ENCODE measurements at places on chromosomes 5 and 9.
A peak's percentile ranks its signal among the peaks of the same experiment; 100 is the strongest.

DNA sequence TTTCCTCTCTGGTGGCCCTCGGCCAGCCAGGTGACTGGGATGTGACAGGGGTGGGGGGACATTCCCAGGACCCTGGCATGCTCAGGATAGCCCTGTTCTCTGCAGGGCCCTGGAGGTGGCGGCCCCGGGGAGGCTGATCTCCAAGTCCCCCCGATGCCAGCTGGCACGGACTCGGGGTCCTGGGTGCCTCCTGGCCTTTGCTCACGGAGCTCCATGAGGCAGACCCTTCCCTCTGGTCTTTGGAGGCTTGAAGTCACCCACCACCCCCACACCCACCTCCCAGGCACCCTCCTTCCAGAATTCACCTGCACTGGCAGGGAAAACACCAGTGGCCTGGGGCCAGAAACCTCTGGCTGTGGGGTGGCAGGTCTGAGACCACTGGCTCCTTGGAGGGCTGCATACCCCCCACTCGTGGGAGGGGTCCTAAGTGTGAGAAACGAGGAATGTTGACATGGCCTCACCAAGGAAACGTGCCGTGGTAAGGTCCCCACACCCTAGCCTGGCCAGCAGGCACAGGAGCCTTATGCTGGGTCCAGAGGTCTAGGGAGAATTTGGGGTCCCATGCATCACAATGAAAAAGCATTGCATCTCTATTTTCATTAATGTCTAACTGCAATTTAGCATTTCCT lies 130.8 kb upstream of the FAM120A start:
- DNase-seq = no peak

GRCh38 chr5:14766584-14766983 lies 102.1 kb downstream of the OTULIN start:
- no peak for DNase-seq

- DNase-seq = no peak
Measured at GRCh38 chr9:97384406-97385262, 27.3 kb upstream of the TDRD7 start.

- no peak for DNase-seq
Measured at GRCh38 chr5:107484281-107484680, 186.5 kb downstream of the EFNA5 start.

DNA sequence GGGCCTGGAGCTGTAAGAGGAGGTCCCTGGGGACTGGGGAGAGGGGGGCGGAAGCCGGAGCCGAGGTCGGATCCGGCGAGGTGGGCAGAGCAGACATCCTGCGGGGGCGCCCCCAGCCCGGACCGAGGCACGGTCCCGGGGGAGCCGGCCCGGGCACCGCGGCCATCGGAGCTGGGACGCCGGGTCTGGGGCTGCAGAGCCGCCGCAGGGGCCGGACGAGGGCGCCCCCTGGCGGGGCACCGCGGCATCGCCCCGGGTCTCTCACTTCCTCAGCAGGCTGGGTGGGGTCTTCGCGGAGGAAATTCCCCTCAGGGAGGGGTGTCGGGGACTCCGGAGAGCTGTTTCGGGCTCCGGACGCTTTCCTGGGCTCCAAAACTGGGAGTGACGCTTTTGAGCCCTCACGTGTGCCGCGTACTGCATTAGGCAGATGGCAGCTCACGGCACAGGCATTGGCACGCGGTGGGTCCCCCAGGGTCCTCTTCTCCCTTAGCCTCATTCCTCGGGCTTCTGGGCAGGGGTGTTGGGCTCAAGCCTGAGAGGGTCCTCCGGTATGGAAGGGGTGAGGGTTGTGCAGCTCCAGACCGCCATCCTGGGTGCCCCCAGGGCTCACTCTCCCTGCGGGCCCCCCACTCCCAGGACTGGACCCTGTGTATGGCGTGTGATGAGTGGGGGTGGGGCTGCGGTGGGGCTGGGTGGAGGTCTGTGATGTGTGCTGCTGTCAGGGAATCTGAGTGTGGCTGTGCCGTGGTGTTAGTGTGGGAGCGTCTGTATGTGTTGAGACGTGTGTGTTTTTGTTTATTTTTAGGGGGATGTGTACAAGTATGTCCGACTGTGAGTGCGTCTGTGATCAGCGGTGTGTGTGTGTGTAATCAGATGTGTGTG lies 29.6 kb downstream of the LHX2 start:
- no peak for DNase-seq

DNA sequence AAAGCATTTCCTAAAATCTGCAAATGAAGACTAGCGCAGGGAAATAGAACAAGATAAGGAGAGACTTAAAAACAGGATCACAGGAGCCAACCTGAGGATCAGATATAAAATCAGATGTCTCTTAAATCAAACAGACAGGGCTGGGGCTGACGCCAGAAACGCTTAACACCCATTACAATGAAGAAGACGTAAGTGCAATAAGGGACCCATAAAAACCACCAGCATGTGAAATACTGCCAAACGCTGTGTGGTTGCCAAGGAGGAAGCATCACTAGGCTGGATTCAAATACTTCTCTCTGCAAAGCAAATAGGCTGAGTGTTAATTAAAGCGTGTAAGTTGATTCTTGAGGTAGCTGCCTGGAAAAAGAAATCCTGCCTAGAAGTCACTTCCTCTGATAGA lies 74.4 kb upstream of the ATP10B start:
- DNase-seq = no peak

- no peak for DNase-seq
Measured at GRCh38 chr9:133470988-133471387, 7.9 kb downstream of the SLC2A6 start.

GRCh38 chr9:78188594-78188993 lies 47.3 kb upstream of the CEP78 start:
- no peak for DNase-seq

DNA sequence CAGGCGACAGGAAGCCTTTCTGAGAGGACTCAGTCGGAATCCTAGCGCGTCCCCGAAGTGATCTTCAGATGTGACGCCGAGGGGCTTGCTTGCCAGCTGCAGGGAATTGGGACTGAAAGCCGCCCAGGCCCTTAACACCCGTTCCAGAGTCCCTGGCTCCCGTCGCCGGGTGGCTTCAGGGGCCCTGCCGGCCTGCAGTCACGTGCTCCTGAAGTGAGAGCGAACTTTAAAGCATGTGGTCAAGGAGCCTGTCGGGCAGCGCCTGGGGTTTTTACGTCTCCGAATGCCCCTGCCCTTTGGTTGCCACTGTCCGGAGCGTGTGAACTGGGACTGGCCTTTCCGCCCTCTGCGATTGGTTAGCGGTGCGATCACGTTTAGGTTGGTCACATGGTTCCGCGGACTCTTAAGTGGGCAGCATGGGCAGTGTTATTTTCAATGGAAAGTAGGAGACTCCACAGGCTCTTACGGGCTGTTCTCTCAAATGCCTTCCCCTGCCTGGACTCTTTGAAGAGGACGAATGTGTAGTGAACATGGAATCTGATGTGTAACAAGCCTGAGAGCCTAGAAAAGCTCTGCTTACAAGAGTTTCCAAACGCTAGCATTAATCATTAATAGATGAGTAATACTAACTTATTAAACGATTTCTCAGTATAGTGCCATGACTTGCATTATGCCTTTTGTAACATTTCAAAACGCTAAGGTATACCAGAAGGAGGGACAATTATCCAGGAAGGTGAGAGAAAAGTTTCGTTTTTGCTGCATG lies 1.9 kb downstream of the VLDLR start:
- DNase-seq = no peak

DNA sequence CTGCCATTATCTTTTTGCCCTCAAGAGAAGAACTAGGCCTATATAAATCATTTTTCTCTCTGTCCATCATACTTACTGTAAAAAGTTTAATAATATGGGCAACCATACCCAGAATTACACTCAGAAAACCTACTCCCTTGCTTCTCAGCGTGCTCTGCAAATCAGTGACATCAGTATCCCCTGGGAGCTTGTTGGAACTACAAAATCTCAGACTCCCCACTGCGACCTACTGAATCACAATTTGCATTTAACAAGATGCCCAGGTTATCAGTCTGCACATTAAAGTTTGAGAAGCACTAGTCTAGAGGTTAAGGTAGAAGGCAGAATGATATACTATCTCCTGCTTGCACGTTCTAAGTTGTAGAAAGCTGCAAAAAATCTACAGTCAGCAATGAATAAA lies 127.2 kb downstream of the MLLT3 start:
- DNase-seq = no peak

DNA sequence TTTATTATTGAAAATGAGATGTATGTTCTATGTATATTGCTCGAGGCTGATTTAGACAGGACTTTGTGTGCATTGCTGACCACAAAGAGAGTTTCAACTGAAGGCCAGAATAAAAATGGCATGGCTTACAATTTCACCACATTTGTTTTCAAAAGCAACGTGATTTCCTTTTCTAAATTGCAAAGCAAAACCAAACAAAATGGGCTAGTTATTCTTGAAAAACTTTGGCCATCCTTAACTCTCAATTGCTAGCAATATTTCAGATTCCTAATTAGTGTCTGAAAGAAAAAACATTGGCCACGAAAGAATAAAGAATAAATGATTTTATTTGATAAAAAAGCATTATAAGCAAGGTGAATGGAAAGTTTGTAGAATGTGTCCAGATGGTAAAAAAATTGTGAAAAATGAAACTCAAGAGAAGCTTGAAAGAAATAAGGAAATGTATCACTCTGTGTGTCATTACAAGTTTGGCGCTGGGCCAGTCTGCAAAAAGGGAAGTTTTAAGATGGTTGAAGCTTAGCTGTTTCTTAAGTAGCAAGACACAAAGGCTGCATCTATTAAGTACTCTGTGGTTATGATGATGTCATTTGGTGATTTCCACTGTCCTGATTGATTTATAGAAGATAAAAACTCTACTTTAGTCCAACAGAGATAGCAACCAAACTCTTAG lies 89.2 kb upstream of the PRLR start:
- DNase-seq = peak; percentile 9

DNA sequence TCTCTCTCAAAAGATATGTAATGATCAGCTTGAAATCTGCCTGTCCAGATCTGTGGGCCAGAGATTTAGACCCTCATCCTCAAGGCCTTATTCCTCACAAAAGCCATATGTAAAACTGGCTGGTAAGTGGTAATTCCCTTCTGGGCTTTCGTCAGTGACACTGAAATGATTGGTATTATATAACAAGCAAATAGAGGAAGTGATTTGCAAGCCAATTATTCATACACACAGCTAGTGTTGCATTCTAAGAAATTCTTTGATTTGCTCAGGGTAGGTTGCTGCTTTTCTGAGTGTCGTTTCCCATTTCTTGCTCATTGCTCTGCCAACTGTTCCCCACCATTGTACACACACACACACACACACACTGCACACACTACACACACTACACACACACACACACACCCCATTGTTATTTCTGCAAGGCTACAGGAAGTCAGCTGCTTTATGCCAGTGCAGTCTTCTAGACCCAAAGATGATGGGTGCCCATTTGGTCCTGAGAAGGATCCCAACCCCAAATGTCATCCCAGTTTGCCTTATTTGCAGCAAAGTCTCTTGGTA lies 76.8 kb downstream of the PRLR start:
- no peak for DNase-seq

GRCh38 chr5:129672006-129672405 lies 75.9 kb upstream of the MINAR2 start:
- DNase-seq = no peak

GRCh38 chr5:167001246-167001645 lies 1290.2 kb upstream of the WWC1 start:
- DNase-seq = no peak

DNA sequence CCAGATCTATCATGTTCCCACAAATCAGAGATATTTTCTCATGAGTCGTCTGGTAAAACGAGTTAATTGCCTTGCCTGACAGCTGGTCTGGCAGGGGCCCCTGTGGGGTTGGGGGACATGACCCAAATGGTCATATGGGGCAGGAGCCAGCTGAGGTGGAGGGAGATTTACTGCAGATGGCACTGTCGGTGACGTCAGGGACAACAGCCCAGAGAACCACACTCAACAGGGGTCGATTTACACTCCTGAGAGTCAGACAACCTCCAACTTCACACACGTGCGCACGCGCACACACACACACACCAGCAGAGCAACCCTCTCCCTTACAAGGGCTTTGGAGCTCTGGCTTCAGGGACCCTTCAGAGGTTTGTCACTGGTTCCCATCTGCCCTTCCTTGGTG lies 23.4 kb upstream of the GABRP start:
- DNase-seq = no peak

DNA sequence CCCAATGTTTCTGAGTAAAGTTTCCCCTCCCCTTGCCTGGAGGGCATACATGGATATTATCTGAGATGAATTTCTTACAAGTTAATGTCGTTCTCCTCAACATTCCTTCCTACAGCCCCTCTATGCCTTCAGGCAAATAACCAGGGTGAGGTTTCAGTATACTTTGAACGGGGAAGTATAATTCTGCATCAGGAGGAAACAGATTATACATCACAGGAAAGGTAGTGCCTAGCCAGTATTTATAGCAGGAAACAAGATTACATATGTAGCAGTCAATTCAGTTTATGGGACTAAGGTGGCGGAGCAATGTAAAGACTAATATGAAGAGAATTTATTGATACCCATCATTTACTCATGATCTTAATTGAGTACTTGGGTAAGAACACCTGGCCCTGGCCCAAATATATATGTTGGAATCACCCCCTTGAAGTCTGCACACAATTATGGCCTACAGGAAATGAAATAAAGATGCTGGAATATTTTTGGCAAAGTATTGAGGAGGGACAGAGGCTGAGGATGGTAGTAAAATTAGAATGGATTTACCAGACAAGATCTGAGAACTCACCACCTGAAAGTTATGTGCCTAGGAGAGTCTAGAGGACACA lies 661.1 kb downstream of the PTPRD start:
- DNase-seq = no peak

Measured in skeletal muscle cell (primary cell).